Activated T-helper 17 cell treated with anti-CD3 and anti-CD28 coated beads, Interleukin-2, amount 50 U/mL, for 72 hours (primary cell): ENCODE measurements at places on chromosomes 3 and 15. TPM values are rescaled to one million over a fixed set of nuclear protein-coding genes. Genes with fewer than 3 reads are reported as not detected.

The ASB14 gene
- total RNA-seq, result not detected

DNA sequence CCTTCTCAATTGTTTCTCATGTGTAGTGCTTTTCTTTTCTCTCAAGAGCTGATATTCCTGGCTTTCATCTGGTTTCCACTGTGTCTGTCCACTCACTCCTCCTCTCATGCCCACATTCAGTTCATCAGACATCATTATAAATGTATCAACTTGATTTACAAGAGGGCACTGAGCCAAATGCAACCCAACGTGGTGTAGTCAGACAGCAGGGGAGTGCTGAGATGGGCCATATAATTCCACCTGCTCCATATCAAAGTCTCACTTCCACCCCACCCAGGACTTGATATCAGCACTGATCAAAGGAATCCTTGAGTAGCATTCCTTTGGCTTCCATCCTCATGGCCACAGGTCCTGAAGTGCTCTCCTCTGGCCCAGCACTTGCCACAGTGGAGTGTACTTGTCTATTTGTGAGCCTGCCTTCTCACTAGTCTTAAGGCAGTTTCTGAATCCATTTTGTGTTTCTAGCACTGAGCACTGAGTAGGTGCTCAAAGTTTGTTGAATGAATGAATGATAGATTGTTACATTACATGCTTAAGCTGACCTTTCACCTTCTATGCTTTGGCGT is 252.8 kb downstream of the CLSTN2 start:
- no peak for ATAC-seq

- no peak for ATAC-seq
Observed at GRCh38 chr3:152688313-152688712, 146.6 kb upstream of the P2RY1 start.

The KLHDC8B gene
- total RNA-seq, result 1.0 TPM

- peak; percentile 87 for ATAC-seq
Observed at GRCh38 chr15:78872155-78872971, at the start of gene MORF4L1. TSS of gene MORF4L1 (plus strand) at chr15:78872890. CDS start at chr15:78873018, 128 bp downstream.

DNA sequence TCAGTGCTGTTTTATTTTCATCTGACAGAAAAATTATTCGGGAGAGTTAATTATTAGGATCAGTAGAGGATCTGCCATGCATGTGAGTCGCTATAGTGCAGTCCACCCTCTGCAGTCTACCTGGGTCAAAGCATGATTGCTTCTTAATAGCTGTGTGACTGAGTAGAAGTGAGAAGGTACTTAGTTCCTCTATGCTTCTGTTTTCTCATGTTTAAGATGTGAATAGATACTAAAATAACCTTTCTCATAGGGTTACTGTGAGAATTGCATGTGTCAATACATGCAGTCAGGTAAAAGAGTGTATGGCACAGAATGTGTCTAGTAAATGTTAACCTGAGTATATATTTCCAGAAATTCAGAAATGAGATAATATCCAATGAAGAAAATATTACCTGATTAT is 435.7 kb downstream of the NAALADL2 start:
- no peak for ATAC-seq

The GALNT15 gene
- total RNA-seq, result not detected
